ENCODE measurements at places on chromosomes 13 and 19.

DNA sequence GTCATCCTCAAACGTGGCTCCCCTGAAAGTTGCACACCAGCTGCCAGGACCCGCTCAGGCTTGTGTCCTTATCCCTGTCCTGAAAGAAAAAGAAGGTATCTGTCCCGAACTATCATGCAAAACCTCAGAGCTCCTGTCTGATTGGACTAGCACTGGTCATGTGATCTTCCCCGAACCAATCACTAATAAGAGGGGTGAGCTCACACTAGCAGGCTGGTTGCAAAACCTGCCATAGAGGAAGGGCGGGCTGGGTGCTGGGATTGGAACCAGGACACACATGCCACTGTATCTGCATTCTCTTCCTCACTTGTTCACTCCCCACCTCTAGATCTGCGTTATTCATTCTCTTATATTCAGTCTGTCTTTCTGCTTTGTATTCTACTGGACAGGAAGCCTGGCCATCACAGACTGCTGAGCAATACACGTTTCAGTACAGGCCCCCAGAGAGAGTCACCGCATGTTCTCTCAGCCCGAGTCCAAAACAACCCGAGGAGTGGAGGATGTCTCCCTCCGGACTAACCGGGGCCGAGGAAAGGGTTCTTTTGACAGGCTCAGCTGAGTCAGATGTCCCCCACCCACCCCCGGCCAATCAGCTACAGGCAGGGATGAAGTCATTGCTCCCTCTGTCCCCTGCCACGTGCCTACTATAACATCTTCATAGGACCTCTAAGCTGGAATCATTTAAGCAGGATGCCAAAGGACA lies 97.7 kb downstream of the SIPA1L3 start:
- DNase-seq, result peak; percentile 29

DNA sequence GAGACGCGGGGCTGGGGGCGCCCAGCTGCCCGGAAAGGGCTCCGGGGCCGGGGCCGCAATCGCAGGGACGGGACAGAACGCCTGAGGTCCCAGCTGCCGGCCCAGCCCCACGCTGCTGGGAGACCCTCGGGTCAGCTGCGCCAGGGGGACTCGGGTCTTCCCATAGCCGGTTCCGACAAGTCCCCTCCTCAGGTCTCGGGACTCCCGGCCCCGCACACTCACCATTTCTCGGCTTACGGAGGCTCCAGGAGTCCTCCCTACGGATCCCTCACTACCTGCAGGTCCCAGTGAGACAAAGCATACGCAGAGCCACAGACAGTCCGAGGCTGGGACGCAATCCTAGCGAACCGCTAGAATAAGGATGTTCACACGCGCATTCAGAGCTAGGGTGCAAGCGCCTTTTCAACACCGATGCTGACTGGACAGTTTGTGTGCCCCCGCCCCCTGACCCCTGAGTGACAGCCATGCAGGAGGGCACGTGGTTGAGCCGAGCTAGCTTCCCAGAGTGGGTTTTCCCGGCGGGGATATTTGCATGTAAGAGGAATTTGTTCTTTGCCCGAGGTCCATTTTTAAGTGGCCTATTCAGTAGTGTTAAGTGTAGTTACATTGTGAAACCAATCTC lies 13.6 kb downstream of the ZNF490 start:
- DNase-seq, result no peak

DNA sequence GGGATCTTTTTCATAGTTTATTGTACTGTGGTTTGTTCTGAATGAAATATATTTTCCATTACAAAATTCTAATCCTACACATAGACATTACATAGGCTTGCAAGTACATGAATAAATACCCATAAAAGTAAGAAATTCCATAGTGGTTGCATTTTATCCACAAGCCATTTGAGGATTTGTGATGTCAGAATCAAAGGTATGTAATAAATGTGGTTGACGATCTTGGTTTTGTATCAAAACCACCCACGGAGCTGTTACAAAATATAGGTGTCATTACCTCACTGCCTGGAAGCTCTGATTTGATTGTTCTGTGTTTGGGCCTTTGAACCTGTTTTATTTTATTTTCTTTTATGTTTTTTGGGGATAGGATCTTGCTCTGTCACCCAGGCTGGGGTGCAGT lies 125.1 kb downstream of the NALCN start:
- no peak for DNase-seq

DNA sequence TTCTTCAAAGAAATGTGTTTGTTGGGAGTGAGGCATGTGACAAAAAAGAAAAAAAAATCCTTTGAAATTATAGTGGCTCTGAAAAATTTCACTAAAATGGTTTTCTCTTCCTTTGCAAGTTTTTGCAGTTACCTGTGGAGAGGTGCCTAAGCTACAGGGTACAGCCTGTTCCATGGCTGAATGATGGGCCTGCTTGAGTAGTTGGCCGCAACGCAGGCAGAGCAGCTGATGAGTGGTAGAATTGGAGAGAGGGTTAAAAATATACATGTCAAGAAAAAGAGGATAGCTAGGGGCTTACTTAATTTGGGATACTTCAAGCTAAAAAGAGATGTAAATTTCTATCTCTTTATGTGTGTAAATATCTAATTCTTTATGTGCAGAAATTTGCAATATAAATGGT lies 629.1 kb upstream of the SLC10A2 start:
- DNase-seq, result no peak

DNA sequence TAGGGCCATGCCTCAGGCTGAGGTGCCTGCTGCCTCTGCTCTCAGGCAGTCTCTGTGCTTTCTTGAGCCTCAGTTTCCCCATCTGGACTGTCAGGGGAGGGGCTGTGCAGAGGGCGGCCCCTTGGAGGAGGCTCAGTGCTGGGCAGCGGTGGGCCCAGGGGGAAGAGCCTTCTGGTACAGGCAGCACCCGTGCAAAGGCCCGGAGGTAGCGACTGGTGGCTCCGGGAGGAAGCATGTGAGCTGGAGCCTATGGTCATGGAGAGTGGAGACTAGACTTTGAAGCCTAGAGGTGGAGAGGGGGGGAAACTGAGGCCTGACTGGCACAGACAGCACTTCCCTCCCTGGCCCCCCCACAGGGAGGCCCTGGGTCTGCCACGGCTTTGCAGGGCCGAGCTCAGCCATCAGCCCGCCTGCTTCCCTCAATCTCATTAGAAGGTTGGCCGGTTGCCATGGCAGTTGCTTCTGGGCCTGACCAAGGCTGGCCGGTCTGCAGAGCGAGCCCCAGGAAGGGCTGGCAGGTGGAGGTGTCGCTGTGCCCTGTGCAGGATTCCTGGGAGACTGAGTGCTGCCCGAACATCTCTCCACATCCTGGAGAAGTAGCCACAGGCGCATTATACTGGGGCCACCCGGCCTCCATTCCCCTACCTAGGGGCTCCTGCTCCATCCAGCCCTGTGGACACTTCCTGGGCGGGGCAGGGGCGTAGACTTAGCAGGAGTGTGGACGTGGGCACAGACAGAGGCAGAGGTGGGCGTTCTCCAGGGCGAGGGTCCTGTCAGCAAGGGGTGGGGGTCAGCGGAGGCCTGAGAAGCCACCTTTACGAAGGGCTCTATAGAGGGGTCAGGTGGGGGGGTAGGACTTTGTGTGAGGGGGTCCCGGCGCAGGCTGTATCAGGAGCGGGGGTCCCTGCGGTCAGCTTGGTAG lies 53.2 kb downstream of the CRTC1 start:
- no peak for DNase-seq

- no peak for DNase-seq
Observed at GRCh38 chr19:55491546-55492360, 3.5 kb downstream of the SSC5D start.

DNA sequence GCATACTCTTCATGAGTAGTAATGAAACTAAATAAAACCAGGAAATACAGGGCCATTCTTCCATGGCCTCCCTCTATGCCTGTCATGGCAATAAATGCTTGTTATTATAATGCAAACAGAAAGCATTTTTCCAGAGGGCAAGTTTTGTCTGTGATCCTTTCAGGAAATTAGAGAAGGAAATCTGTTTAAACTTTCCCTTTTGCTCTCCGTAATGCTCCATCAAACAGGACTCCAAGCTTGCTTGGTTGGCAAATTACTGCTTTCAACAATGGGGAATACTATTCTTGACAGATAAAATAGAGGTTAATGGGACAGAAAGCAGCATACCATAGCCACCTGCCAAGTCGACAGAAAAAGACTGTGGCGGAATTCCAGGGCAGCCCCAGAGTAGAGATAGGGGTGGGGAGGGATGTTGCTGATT lies 252.5 kb downstream of the LHFPL6 start:
- no peak for DNase-seq

DNA sequence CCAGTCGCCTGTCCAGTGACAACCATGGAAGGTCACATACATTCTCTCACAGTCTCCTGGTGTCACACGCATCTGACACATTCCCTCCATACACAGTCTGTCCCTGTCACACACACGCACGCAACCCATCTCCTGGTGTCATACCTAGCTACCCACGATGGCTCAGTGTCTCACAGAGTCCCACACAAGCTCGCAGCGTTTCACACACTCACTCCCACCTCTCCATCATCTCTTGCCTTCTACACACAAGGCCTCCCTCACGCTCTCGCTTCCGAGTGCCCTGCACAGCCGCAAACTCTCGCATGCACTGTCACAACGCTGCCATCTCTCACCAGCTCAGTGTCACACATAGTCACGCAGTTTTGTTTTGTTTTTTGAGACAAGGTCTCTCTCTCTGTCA lies 1.2 kb upstream of the GNG8 start:
- no peak for DNase-seq

DNA sequence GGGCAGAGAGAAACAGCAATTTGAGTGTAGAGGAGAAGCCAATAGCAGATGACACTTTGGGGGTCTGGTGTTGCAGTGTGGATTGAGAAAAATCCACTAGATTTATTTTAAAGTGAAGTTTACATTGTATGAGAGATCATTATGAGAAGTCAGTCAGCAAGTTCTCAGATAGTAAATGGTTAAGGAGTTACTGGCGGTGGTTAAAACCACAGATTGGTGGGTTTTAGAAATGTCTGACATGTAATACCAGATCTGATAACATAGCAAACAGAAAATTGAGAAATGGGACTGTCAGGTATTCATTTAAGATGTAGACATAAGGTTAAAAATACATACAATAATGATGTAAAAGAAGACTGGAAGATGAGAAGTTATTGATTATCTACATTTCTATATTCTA lies 7.2 kb downstream of the ABHD13 start:
- DNase-seq, result no peak

GRCh38 chr19:56875717-56876116 lies 35.2 kb upstream of the PEG3 start:
- no peak for DNase-seq

- peak; percentile 29 for DNase-seq
Observed at GRCh38 chr19:18895038-18895823, 727 bp downstream of the CERS1 start.

DNA sequence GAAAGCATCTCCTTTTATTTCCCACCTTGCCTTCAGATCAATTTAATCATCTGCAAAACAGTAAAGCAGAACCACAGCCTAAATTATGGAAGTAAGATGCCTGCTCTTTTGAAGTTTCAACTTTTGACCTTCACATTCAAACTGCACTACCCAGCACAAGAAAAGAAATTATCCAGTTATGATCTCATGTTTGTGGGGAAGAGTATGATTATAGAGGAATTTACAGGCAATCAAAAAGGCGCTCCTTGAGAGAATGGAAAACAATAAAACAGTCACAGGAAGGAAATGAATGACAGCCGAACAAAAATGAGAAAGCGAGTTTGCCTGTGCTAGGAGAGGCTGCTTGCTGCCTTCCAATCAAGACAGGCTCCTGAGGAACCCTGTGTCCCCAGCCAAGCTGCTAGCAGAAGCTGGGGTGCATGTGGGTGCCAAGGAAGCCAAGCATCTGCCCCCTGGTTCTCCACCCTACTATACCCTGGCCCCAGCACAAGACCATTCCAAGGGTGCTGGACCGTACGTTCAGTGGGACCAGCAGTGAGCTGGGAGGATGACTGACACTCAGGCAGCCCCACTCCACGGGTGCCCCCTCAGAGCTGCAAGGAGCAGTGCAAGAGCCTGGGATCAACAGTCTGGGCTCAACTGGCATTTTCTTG lies 47.8 kb downstream of the PEPD start:
- DNase-seq, result no peak

DNA sequence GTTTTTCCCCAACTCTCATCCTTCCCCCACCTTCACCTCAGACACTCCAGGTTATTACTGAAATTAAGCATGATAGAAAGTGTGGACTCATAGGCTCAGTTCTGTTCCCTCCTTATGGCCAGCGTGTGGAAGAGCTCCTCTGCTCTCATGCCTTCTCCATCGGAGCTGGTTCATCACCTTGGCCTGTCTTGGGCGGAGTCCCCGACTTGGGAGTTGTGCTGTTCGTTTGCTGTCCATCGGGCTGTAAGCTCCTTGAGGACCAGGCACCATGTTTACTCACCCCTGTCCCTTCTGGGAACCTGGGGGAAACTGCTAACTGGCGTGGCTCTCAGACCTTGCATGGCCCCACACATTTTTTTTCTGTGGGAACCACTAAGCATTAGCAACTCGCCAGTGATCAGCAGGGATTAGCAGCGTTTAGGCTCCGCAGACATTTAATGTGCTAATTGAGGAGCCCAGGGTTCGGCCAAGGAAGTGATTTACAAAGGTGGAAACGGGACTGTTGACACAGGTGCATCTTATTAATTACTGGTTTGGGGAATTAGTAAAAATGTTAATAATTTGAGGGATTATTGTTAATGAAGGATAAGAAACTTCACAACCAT lies 123.8 kb downstream of the TM9SF2 start:
- DNase-seq, result no peak

DNA sequence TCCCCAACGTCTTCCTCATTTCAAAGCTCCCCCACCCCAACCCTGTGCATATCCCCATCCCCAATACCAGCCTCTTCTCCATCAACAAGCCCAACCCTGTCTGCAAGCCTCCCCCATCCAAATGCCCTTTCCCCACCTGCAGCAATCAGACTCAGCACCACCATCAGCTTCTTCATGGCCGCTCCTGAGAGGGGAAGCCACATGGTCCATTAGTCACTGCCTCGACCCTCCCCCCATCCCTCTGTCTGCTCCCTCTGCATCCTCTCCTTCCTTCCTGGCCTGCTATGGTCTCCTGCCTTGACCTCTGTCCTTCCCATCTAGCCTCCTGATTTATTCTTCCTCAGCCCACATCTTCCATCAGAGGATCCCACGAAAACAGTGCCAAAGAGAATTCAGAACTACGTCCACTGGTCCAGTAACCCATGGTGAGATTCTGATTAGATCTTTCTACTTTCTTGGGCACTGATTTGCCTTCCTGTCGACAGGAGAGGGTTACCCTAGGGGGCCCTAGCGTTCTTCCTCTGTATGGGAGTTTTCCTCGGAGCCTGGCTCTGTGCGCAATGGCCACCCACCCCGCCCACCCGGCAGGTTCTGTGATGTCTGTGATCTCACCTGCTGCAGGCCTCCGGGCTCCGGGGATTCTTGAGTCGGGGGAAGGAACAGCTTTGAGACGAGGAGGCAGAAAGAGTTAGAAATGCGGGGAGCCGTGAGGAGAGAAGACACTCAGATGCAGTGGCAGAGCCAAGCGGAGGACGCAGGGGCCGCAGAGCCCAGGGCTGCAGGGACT lies 1.3 kb downstream of the KLK6 start:
- no peak for DNase-seq

- no peak for DNase-seq
Observed at GRCh38 chr13:25490236-25490635, 118.5 kb downstream of the ATP8A2 start.

- no peak for DNase-seq
Observed at GRCh38 chr13:53411463-53411862, 382.9 kb downstream of the OLFM4 start.

GRCh38 chr19:10817291-10818038 lies 18.5 kb downstream of the TMED1 start:
- DNase-seq, result no peak

- peak; percentile 14 for DNase-seq
Observed at GRCh38 chr19:48455171-48455907, at the start of gene KCNJ14. TSS of gene KCNJ14 (plus strand) at chr19:48455574. CDS start at chr19:48461725, 6,151 bp downstream.

Measured in activated T-cell treated with anti-CD3 and anti-CD28 coated beads, Interleukin-2, amount 50 U/mL, for 48 hours (primary cell).